Globus pallidus (tissue), 1 donor: ENCODE measurements at places on chromosomes 6 and 20.

DNA sequence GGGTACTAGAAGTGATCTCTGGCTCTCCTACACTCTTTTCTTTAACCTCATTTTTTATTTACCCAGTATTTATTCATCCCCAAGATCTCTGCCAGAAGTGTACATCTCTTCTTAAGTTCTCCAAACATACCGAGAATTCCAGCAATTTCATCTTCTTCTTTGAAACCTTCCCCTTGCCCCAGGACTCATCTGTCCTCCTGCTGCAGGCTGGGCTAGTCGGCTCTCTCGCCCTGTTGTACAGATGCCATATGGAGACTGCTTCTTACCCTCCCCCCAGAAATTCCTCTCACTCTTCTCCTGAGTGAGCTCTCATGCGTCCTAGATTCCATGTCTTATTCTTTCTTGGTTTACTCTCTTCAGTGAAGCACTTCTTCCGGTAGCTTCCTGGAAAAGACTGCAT, 21.9 kb upstream of the PNRC1 start:
- DNase-seq = no peak

DNA sequence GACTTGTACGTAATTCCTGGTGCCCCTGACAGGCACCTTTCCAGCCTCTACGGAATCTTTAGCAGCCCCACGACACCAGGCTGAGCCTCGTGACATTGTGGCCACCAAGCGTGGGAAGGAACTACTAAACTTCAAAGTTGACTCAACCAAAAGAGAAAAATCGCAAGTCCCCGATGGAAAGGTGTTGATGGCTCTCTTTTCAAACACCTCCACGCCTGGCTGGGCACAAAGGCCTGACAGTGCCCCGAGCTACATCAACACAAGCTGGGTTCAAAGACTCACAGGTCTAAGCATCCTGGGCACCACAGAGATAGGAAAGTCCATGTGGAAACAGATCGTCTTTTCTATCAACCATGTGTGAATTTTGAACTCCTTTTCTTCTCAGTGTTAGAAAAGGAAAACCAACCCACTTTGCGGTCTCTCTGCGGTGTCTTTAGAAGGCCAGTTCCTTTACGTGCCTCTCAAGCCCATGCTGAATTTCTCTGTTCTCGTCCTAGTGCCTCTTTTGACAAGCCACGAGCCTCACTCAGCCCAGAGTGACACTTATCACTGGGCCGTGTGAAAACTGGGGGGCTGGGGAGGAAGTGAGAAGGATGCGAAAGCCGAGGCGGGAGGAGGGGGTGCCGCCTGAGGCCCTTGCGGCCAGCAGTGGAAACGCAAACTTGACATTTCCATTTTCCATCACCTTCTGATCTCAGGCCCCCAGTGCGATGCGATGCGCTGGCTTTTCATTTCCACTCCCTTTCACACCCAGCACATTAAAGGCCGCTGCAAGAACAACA, 59.4 kb downstream of the GFOD1 start:
- DNase-seq = no peak

DNA sequence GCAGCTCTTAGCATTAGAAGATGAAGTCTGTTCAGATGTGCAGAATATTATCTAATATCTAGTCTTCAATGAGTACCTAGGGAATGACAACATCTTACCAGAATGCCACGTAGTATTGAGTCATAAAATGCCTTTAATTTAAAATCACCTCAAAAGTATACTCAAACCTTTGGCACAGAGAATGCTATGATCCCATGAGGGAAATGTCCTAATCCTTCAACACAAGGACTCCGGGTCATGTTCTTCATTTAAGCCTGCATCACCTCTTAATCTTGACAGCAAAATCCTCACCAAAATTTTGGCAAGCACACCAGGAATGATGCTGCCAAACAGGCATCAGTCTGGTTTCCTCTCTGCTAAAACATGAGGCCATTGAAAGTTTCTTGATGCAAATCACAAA, 23.6 kb upstream of the MARCKS start:
- DNase-seq = no peak

GRCh38 chr20:36260316-36260715, 24.0 kb downstream of the AAR2 start:
- DNase-seq = no peak

- no peak for DNase-seq
These were observed 21.3 kb downstream of the CASS4 start for GRCh38 chr20:56433221-56433879.

- DNase-seq = no peak
These were observed 137.5 kb upstream of the SHLD1 start for GRCh38 chr20:5612581-5613301.

GRCh38 chr6:30824698-30825097, 59.6 kb upstream of the DDR1 start:
- no peak for DNase-seq

DNA sequence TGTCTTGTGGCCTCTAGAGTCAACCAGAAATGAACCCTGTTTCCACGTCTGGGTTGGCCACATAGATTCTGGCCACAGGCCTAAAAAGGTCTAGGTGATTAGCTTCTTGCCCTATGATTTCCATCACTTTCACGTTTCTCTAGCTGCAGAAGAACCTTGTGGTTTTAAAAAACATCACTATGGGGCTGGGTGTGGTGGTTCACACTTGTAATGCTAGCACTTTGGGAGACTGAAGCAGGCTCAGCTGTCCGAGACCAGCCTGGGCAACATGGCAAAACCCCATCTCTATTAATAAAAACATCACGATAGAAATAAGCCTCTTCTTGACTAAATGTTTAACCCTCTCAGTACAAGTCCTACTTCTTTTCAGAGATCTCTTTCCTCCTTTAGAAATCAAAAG, 27.6 kb downstream of the POLR1C start:
- no peak for DNase-seq

GRCh38 chr6:125989631-125990030, 3.3 kb downstream of the TRMT11 start:
- no peak for DNase-seq

DNA sequence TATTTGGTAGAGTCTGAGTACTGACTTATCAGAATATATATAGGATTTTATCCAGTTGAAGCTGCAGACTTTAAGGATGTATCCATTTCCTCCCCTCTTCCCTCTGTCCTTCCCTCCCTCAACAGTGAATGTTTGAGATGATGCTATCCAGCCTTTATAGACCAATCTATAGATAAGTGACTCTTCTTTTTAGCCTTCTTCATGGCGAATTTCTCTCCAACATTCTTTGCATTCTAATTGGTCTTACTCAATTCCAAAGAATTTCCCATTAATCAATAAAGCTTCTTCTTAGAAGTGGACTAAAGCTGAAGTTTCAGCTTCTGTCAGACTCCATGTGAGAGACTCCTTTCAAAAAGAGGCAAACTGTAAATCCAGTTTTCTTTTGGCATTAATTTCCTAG, 99.3 kb downstream of the AIG1 start:
- DNase-seq = no peak

- DNase-seq = peak; percentile 2
These were observed 172.6 kb downstream of the BMP2 start for GRCh38 chr20:6940048-6940447.

DNA sequence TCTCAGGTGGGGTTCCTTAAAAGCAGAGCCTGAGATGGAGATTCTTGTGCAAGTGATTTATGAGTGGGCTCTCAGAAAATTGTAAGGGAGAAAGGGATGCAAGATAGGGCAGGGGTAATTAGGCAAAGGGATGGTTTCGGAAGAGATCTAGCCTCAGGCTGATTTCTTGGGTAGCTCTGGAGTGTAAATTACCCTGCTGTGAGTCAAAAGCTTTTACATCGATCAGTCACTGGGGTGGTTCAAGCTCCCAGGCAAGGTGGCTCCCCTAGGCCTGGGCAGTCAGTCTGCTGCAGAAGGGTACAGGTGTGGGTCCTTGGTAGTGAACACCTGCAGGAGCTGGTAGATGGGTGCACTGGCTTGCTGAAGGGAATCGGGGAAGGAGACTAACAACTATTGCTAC, 11.1 kb upstream of the PM20D2 start:
- no peak for DNase-seq

GRCh38 chr6:147156218-147156617, 48.0 kb upstream of the STXBP5 start:
- no peak for DNase-seq

GRCh38 chr20:5848711-5849505, 98.7 kb downstream of the SHLD1 start:
- no peak for DNase-seq

DNA sequence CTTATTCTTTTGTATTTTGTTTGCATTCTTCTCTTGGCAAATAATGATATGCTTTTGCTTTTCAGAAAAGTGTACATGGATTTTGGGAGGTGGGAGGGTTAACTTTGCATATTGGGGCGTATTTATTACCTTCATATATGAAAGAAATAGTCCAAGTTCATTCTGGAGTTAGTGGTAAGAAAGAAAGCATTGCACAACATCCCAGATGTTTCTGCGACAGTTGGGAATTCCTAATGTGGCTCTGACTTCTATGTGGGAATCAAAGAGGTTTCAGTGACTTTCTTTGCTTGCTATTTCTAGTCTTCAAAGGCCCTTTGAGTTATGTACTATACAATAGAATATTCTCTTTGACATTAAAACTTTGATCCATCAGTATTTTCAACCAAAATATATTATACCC, 78.1 kb downstream of the MMUT start:
- DNase-seq = no peak

DNA sequence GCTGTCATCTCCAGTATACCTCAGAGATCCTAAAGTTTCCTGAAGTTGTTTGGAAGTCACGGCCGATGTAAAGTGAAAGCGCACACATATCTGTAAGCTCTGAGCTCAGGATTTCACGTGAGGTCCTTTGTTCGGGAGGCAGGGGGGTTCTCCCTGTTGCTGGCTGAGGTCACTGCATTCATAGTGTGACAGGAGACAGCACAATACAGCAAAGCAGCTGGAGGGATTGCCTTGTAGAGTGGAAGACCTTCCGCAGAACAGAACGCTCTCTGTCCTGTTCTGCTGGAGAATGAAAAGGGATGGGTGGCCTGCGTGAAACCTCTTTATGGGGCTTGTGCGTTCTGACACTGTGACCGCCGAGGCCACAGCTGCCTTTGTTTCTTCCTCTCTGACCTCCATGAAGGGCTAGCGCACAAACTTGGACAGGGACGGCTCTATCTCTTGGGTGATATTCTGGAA, 13.4 kb upstream of the SERPINB1 start:
- DNase-seq = peak; percentile 52

DNA sequence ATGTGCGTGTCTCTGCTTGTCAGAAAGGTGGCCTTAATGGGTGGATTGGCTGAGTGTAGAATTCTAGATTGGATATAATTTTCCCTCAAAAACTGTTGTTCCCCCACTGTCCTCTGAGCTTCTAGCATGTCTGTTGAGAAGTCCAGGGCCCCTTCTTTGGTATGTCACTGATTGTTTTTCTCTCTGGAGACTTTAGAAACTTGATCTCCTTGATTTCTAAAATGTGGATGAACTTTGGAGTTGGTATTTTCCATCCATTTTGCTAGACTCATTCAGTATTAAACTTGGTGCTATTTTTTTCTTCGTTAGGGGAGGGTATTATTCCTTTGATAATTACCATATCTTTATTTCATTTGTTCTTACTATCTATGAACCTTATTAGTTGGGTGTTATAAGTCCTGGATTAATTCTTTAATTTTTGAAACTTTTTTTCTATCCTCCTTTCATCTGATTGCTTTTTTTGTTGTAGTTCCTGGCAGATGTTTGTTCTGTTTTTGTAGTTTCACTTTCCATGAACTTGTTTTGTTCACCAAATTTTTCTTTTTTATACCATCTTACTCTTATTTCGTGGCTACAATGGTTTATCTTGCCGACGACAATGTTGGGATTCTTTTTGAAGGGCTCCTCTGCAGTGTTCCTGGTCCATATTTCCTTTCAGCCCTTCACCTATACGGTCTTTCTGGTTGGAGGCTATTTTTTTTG, 68.4 kb downstream of the ARID1B start:
- no peak for DNase-seq

- no peak for DNase-seq
These were observed 370.1 kb downstream of the FOXA2 start for GRCh38 chr20:22214296-22214695.

- DNase-seq = no peak
These were observed 63.3 kb downstream of the STK35 start for GRCh38 chr20:2164966-2165365.

- no peak for DNase-seq
These were observed 3.6 kb downstream of the TBCC start for GRCh38 chr6:42742116-42742894.

DNA sequence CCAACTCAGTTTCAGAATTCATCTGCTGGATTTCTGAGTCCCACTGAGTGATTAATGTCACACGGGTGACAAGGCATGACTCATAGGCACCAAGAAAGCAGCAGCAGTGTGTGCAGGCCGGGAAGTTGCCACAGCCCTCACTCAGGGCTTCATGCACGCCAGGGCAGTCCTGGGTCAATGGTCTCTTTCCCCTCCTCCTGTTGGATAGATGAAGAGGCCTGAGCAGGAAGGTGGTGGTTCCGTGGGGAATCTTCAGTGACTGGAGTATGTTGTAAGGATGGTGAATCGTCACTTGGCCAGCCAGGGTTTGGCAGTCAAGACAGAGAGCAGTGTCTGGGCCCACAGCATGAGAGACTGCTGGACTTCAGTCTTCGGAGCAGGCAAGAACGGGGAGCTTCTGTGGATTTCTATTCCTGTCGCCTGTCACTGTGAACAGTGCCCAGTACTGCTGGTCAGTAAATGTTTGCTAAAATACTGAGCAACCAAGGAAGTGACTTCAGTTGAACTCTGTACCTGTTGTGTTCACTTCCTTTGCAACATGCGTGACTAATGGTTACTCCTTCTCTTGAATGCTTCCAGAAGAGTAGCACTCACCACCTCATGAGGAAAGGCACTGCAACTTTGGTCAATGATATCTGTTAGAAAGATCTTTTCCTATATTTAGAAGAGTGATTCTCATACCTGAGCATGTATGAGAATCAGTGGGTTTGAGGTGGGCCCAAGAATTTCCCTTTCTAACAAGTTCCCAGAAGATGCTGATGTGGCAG, 62.0 kb upstream of the CD93 start:
- no peak for DNase-seq

DNA sequence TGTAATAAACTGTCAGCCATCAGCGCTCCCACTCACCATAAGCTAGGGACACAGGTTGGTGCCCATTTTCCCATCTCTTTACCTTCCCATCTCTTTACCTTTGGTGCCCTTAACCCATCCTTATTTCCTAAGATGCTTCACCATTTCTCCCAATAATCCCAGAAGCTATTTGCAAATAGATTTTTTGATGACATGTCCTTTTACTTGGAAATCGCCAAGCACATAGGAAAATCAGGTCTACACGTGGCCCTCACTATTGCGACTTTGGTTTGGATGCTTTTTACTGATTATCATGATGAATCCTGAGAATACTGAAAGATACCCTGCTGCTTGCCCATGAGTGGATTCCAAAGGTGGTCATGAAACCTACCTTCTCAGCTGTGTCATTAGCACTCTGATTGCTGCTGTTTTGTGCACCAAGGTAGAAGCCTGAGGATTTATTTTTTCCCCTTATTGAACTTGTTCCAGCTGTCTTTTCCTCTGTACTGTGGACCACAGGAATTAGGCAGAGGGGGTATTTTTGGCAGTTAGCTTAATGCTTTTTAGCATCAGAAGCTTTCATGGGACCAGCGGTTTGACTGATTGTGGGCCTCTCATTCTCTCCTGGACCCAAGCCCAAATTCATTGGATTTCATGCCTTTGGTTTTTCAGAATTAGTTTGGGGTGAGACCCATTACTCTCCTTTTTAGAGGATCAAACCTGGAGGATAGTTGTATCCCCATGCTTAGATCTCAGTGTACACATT, 229.6 kb upstream of the RIN2 start:
- DNase-seq = no peak
